ENCODE measurements at places on chromosomes 5 and 9.

DNA sequence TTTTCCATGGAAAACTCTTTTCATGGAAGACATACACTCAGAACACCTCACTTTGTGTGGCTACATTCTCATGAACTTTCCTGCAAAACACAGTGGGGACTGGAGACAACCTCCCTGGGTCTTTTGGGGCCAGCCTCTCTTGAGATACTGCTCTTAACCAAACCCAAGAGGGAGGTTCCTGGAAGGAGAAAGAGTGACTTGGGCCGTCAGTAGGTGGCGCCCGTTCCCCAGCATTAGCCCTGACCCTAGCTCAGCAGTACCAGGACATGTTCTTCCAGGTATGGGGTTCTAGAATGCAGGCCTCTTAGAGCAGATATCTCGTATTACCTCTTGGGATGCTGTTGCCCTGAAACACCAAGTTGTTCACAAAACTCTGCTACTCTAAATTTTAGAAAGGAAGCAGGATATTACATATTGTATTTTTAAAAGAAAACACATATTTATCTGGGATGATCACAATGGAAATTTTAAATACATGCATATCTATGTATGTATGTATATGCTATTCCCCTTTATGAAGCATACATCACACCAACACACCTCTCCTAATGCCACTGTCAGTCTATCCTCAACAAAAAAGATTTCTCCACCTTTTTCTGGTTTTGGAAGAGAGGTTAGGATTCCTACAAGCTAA, 15.8 kb upstream of the GLIS3 start:
- DNase-seq: peak; percentile 78

- no peak for DNase-seq
These were observed 24.8 kb downstream of the HSPB3 start for GRCh38 chr5:54480296-54480695.

DNA sequence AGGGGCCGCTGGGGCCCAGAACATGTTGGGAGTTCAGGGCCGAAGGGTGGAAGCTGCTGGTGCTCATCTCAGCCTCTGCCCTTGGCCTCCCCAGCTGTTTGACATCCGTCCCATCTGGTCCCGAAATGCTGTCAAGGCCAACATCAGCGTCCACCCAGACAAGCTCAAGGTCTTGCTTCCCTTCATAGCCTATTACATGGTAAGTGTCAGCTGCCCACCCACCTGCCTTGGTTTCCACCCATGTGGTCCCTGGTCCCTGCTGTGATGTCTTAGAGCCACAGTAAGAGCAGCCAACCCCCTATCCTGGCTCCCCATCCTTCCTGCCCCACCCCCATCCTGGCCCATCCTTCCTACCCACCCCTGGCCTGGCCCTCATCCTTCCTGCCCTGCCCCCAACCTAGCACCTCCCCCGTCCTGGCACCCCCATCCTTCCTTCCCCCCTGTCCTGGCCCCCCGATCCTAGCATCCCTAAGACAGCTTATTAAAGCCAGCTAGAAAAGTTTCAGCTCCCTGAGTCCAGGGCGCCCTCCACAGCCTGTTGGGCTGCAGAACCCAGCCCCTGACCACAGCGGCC, 9.7 kb upstream of the CEL start:
- no peak for DNase-seq

GRCh38 chr9:83919111-83919510, 2.1 kb downstream of the KIF27 start:
- no peak for DNase-seq

DNA sequence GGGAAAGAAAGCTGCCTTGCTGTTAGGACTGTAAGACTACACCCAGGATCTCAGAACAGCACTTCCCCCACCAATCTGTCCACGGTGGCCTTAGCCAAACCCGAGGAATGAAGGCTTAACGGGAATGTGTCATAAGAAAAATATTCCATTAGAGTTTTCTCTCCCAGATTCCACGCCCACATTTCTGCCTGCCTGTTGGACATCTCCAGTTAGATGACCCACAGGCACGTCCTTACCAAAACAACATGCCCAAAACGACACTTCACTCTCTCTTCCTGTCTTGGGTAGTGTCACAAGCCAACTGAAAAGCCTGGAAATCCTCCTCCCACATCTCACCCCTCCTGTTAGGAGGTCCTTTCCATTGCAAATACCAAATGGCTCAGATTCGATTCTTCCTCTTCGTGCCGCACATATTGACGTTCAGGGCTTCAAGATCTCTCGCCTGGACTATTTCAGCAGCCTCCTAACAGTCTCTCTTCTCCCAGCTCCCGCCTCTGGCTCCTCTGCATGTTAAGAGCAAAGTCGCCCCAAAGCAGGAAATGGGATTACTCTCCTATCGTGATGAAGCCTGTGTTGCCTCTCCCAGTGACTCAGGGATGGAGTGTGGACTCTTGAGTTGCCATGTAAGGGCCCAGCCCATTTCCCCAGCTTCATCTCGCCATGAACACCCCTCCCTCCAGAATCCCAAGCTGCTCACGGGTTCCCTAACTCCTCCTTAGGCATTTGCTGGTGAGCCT, 159.3 kb downstream of the NR3C1 start:
- peak; percentile 98 for DNase-seq

DNA sequence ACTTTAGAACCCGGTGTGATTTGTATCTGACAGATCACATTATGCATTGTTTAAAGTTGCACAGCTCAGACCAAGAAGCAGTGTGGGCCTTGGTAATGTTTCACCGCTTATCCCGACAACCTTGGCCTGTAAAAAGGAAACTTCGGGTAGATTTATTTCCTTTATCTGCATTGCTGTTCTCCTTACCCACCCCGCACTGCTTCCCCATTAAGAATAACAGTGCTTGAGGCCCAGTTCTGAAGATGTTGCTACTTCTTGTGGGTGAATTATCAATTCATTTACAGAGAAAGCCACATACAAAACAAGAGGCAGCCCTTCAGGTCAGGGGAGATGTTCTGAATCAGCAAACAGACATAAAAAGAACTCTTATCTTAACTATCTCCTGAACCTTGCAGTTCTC, 8.4 kb downstream of the SMARCA2 start:
- no peak for DNase-seq

DNA sequence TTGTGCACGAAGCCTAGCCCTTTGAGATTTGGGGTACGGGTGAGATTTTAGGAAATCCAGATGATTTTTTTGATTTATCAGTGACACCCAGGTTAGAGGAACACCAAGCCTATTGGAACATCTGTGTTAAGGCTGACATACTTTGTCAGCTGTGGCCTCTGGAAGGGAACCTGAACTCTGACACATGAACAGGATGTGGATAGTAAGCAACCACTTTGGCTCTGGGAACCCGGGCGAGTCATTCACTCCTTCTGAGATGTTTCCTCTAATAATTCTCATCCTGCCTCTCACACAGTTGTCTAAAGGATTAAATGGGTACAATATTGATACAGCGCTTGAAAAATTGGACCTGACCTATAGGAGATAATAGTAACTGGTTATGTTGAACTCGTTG, 67.8 kb downstream of the FGF1 start:
- peak; percentile 83 for DNase-seq

- DNase-seq: peak; percentile 57
These were observed 131.8 kb downstream of the GAPVD1 start for GRCh38 chr9:125393426-125393825.

GRCh38 chr9:134491196-134491835, 150.3 kb upstream of the COL5A1 start:
- no peak for DNase-seq

GRCh38 chr9:18747595-18747994, 273.6 kb downstream of the ADAMTSL1 start:
- no peak for DNase-seq

GRCh38 chr5:142323480-142324135, 1.2 kb downstream of the SPRY4 start:
- DNase-seq: no peak

DNA sequence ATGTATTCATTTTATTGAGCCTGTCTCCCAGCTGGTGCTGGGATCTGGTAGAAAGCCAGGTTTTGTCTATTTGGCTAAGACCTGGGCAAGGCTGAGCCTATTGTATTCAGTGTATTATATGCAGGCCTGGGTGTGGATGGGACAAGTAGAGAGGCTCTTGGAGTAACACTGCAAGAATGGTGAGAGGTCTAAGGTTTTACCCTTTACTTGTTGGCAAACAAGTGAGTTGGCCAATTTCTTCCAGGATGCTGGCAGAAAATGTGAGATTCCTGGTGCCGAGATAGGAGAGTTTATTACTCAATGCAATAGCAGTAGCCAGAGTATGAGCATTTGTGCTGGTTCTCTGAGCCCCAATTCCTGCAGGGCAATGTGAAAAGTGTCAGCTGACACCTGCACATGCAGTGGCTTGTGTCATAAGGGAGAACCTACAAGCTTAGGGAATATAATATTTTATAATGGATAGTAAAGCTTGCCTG, 141.7 kb upstream of the PRLR start:
- DNase-seq: no peak

DNA sequence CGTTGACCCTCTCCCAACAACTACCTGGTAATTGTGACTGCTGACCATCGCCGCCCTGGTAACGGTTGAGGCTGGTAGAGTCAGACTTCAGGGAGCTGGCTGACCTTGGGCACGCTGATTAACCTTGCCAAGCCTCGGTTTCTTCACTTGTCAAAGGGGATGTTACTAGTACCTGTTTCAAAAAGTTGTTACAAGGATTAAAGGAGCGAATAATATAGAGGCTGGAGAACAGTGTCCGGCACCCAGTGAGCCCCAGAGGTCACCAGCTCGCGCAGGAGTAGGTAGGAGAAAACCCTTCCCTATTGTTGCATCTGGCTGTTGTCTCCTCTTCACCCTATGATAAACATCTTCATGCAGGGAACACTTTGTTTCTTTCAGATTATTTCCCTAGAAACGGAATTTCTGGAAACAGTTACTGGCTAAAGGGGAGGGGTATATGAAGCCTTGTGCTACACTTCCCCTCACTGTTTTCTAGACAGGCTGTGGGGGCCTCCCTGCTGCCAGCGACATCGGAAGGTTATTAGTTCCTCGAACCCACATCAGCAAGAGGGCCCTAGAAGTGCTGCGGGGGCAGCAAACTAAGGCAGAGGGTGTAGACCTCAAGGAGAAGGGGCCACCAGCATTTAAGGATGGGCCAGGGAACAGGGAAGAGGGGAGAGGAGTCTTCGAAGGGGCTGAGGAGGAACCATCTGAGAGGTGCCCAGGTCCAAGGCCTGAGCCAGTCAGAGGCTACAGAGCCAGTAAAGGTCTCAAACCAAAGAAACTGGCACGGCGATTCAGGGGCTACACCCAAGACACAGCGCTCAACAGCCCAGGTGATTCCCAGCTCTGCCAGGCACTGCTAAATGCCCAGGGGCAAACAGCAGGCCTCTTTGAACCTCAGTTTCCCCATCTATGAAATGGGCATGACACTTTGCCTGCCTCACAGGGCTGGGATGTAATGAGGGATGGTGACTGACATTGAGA, 37.6 kb downstream of the HRH2 start:
- no peak for DNase-seq

- DNase-seq: peak; percentile 82
These were observed 39.8 kb upstream of the FUBP3 start for GRCh38 chr9:130539420-130540223.

GRCh38 chr5:37717613-37718431, 122.0 kb downstream of the GDNF start:
- peak; percentile 94 for DNase-seq

- DNase-seq: no peak
These were observed 69.9 kb downstream of the PPARGC1B start for GRCh38 chr5:149799965-149800516.

DNA sequence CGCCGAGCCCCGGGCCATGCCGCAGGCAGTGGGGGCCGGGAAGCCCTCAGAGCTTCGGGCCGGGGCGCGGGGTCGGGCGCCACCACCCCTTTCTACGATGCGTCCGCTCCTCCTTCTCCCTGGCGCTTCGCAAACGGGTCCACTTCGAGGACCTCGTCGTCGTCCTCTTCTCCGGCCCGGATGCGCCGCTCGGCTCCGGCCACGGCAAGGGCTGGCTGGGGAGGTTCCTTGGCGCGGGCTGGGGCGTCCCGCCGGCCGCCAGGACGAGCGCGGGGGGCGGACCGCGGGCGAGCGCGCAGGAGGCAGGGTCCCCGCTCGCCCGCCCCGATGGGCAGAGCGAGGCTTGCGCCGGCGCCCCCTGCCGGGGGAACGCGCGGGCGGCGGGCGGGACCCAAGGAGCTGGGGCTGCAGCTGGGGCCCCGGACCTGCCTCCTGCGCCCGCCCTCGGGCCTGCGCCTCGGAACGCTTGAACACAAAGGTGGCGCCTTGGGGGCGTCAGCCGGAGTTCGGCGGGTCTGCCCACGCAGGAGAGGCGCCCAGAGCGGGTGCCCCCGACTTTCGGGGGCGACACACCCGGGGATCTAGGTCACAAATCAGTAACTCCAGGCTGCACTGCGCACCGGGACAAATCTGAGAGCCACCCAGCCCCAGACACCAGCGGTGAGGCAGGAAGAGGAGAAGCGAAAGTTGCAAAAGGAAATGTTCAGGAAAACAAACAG, at the start of gene ROR2:
Gene ROR2, minus strand, starts transcription at position 283 of the 719 bp plus-strand sequence.
- DNase-seq: peak; percentile 61

- DNase-seq: no peak
These were observed 245.9 kb downstream of the FSTL4 start for GRCh38 chr5:133366438-133366837.

- DNase-seq: no peak
These were observed 226.9 kb downstream of the MAN2A1 start for GRCh38 chr5:109916481-109917153.

DNA sequence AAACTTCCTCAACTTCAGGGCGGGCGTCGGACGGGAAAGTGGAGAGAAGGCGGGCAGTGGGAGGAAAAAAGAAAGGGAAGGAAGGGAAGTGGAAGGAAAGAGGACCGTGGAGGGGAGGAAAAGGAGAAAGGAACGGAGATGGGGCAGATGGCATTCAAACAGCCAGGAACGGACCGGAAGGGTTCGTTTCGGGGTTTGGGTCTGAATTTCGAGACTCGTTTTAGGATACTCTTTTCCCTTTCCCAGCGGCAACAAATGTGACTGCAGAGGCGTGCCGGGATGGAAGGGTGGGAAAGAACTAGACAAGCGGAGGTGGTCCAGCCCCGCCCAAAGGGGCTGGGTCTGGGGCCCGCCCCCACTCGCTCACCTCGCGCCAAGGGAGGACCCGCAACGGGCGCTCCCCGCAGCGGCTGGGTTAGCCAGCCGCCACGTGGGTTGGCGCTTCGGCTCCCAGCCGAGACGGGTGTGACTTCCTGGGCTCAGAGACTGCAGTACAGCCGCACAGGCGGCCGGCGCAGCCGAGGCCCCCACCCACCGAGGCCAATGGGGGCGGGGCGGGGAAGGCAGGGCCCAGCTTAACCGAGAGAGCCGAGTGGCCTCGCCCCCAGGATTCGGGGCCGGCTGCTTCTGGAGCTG, 2.7 kb downstream of the VCAN start:
- DNase-seq: peak; percentile 94

GRCh38 chr9:79762070-79762469, 190.3 kb downstream of the TLE4 start:
- no peak for DNase-seq

GRCh38 chr9:70192707-70193106, 66.1 kb upstream of the SMC5 start:
- DNase-seq: no peak
